Omental fat pad (tissue), 4 donors: ENCODE measurements at places on chromosomes 11 and 22. TPM values are rescaled to one million over a fixed set of nuclear protein-coding genes. Genes with fewer than 3 reads are reported as not detected.

The TIGD3 gene
- 0.36 TPM for total RNA-seq

The MGAT3 gene
- total RNA-seq: 12.2 TPM

The KRTAP5-9 gene
- not detected for total RNA-seq

DNA sequence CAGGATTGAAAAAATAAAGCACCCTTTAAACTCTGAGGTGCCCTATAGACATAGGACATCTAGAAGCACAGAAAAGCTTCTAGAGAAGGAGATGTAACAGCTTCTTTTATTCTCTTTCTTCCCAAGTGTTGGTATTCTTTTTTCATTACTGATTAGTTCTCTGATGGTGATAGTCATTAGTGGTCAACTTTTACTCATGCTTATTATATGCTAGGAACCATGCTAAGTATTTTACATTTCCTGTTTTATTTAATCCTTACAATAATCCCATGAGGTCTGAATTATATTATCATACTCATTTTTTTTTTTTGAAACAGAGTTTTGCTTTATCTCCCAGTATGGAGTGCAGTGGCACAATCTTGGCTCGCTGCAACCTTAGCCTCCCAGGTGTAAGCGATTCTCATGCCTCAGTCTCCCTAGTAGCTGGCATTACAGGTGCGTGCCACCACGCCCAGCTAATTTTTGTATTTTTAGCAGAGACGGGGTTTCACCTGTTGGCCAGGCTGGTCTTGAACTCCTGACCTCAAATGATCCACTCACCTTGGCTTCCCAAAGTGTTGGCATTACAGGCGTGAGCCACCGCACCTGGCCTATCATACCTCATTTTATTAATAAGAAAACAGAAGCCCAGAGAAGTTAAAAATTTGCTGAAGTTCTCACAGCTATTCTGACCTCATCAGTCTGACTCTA is 3.0 kb downstream of the C11orf52 start:
- DNase-seq: no peak

GRCh38 chr22:21703684-21704316 is 31.8 kb downstream of the YPEL1 start:
- DNase-seq: no peak

- DNase-seq: no peak
Observed at GRCh38 chr11:13042873-13043342, 33.8 kb downstream of the RASSF10 start.

DNA sequence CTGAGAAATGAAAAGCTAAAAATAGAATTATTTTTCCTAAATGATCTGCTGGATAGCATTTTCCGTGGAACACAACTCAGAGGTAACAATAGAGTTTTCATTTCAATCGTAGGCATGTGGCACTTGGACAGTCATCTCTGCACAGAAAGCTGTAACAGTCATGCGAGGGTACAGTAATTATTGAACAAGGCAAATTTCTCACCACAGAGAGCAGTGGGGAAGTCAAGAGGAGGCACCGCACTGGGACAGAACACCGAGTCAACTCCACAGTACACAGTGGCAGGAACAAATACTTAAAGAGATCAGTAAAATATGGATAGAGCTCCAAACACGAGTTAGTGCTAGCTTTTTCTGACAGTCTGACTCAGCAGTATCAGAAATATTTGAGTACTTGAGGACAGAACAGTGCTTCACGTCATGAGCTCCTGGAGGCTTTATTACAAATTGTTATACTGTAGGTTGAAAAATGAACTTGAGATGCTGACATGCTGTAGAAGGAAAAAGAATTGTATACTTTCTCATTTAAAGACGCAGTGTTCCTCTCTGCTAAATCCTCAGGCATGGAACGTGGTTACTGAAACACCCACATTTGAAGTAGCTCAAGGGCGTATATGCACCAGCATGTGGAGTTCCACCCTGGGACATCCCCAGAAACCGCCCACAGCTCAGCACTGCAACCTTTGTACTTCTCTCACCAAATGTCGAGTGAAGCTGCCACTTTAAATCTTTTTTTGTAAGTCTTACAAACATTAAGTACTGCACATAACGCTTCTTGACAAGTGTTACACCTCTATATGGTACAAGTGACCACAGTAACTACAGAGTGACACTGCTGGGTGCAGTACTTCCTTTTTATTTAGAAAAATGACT is 27.4 kb upstream of the YPEL1 start:
- no peak for DNase-seq

GRCh38 chr22:32342977-32343376 is 14.7 kb upstream of the RFPL3 start:
- DNase-seq: no peak

DNA sequence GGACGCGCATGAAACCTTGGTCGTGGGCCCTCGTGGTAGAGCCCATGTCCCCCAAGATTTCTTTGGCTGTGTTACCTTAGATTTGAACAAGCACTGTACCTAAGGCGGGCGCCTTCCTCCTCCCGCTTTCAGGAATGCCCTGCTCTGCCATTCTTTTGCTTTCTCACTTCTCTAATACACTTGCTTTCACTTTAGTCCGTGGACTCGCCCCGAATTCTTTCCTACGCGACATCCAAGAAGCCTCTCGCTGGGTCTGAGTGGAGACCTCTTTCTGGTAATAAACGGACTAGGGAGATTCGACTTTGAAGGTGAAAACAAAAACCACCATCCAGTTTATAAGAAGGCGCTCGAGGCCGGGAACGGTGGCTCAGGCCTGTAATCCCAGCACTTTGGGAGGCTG is 1.2 kb upstream of the NUP50 start:
- no peak for DNase-seq

DNA sequence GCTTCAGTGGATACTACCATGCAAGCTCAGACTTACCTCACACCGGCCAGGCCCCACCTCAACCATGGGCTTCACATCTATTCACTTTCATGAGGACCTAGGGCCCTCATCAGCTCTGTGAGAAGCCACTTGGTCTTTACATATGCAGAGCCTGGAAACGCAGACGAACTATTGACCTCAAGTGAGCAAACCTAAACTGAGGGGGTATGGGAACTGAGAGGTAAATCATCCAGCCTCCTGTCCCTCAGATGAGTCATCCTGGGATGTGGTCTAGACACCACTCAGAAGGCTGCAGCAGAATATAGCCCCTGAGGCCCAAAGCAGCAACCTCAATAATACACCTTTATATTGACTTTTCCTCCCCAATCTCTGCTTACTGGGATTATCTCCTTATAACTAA is 578.0 kb downstream of the INSC start:
- no peak for DNase-seq

DNA sequence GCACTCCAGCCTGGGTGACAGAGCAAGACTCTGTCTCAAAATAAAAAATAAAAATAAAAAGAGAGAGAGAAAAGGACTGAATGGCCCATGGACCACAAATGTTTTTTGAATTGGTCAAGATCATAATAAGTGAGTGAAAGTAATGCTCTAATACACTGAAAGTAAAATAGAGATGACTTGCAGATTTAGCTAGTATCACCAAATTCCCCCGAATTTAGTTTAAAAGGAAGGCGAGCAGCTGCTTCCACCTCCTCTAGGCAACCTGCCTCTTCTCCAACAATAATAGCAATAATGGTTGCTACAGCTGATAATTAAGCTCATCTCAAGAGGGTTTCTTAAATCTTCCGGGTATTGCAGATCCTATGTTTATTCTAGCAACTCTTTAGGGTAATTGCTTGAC is 36.8 kb downstream of the CELF1 start:
- no peak for DNase-seq
